ENCODE measurements at places on chromosomes 5 and 9.
A peak's percentile ranks its signal among the peaks of the same experiment; 100 is the strongest.

- no peaks in the 10 kb centered on the region for H3K36me3 ChIP-seq
- H3K4me3 ChIP-seq, result no peak overlapping the region
- no peak overlapping the region for H3K27ac ChIP-seq
- no peak for DNase-seq
Measured at GRCh38 chr9:114450833-114451706, 54.2 kb downstream of the WHRN start.

- H3K27me3 ChIP-seq, result no peaks in the 10 kb centered on the region
- no peak for DNase-seq
- no peaks in the 10 kb centered on the region for H3K4me1 ChIP-seq
- no peak overlapping the region for H3K27ac ChIP-seq
- no peak overlapping the region for H3K4me3 ChIP-seq
Measured at GRCh38 chr5:105581988-105582690, 2019.5 kb upstream of the NUDT12 start.

- H3K4me3 ChIP-seq, result no peak overlapping the region
- peaks cover 29% of the 10 kb centered on the region for H3K4me1 ChIP-seq
- no peak overlapping the region for H3K27ac ChIP-seq
- DNase-seq, result no peak
Measured at GRCh38 chr5:73304381-73304780, 131.4 kb downstream of the TMEM174 start.

- DNase-seq, result no peak
- no peak overlapping the region for H3K4me3 ChIP-seq
- no peaks in the 10 kb centered on the region for H3K27me3 ChIP-seq
- H3K27ac ChIP-seq, result no peak overlapping the region
Measured at GRCh38 chr9:70778568-70778967, 342.9 kb downstream of the TRPM3 start.

GRCh38 chr5:157607371-157608161 is 32.0 kb upstream of the ADAM19 start:
- peaks cover 4% of the 10 kb centered on the region for H3K36me3 ChIP-seq
- no peak overlapping the region for H3K4me3 ChIP-seq
- no peak for DNase-seq

DNA sequence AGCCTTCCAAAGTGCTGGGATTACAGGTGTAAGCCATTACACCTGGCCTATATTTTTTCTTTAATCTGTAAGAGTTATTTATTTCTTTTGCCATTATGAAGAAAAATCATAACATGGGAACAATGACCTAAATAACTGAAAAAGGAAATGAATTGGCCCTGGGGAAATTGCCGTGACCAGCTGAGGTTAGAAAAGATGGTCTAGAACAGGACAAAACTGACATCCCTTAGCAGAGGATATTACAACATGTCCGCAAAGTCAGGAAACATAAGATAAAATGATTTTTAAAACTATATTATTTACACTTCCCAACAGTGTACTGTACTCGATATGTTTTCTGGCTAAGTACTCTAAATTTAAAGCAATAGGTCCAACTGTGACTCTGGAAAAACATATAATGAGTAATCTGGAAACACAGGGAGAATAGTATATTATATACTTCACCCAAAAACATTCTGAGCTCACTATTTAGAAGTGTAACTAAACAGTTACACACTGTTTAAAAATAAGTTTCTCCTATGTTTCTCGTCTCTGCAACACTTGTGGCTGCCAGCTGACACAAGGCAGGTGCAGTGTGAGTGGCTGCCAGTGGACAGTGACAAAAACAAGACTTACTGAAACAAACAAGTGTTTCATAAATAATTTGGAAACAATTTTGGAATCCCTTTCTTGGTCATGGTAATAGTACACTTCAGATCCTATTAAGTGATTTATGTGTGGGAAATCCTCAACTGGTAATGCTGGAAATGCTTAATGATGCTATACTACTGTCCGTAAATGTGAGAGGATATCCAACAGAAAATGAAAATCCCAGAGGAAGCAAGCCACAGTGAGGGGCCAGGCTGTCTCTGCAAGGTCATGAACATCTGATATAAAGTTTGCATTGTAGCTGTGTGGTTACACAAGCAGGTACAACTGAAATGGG is 69.1 kb downstream of the C9orf85 start:
- H3K36me3 ChIP-seq, result peaks cover 16% of the 10 kb centered on the region
- DNase-seq, result no peak
- no peak overlapping the region for H3K4me3 ChIP-seq
- H3K4me1 ChIP-seq, result peaks cover 6% of the 10 kb centered on the region
- H3K27me3 ChIP-seq, result no peaks in the 10 kb centered on the region

- H3K27me3 ChIP-seq, result no peaks in the 10 kb centered on the region
- H3K4me1 ChIP-seq, result peaks cover 42% of the 10 kb centered on the region
- H3K36me3 ChIP-seq, result no peaks in the 10 kb centered on the region
- DNase-seq, result no peak
- peak overlapping the region; percentile 88 for H3K27ac ChIP-seq
- peak overlapping the region; percentile 85 for H3K4me3 ChIP-seq
Measured at GRCh38 chr9:93094658-93095204, 1.3 kb upstream of the CARD19 start.

DNA sequence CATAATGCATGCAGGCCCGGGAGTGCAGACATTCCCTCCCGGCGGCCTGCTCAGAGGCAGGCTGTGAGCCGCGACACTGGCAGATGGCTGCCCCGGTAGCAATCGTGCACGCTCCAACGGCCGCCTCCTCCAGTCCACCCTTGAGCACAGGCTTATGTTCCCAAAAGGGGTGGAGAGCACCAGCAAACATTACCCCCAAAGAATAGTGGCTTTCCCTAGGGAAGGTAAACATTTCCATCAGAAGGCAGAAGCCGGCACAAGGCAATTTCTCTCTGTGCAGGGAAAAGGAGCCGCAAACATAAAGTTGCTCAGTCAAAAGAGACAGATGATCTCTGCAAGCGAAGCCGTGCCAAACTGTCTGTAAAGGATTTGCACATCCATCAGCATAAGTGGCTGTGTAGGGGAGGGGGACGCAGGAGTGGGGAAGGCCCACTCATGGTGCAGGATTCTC is 92.5 kb downstream of the SIL1 start:
- H3K27me3 ChIP-seq, result no peaks in the 10 kb centered on the region
- peak overlapping the region; percentile 26 for H3K4me3 ChIP-seq
- H3K36me3 ChIP-seq, result peaks cover 3% of the 10 kb centered on the region
- H3K4me1 ChIP-seq, result peaks cover 62% of the 10 kb centered on the region

DNA sequence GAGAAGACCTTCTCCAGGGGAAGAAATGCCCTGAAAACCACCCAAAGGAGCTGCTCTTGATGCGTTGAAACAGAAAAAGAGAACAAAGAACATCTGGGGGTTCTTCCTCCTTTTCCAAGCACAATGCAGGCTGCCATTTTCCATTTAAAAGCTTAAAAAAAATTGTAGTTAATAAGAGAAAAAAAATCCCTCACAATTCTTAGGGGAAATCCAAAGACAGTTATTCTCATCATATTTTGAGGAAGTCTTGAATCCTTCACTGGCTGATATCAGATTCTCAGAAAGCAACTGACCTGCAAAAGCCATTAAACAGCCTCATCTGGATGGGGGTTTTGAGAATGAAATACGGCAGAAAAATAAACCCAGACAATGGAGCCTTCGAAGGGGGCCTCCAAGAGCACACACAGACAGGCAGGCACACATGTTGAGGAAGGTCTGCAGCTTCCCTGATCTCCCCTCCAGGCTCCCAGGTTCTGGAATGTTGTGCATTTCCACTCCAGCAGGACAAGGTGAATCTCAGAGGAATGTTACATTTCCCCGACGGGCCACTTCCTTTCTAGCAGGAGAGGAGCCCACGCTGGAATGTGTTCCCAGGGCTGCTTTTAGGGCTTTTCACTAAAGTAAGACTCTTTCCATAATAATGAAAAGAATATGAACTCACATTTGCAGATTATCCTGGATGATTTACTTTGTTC is 159.4 kb upstream of the S1PR3 start:
- DNase-seq, result no peak
- peaks cover 7% of the 10 kb centered on the region for H3K27me3 ChIP-seq
- peaks cover 35% of the 10 kb centered on the region for H3K4me1 ChIP-seq
- no peak overlapping the region for H3K27ac ChIP-seq
- H3K4me3 ChIP-seq, result no peak overlapping the region
- H3K36me3 ChIP-seq, result peaks cover 3% of the 10 kb centered on the region

- no peak for DNase-seq
- peak overlapping the region; percentile 88 for H3K27ac ChIP-seq
- peaks cover 78% of the 10 kb centered on the region for H3K4me1 ChIP-seq
- H3K36me3 ChIP-seq, result peaks cover under 1% of the 10 kb centered on the region
- peak overlapping the region; percentile 52 for H3K4me3 ChIP-seq
Measured at GRCh38 chr5:150500905-150501304, 7.0 kb upstream of the NDST1 start.

DNA sequence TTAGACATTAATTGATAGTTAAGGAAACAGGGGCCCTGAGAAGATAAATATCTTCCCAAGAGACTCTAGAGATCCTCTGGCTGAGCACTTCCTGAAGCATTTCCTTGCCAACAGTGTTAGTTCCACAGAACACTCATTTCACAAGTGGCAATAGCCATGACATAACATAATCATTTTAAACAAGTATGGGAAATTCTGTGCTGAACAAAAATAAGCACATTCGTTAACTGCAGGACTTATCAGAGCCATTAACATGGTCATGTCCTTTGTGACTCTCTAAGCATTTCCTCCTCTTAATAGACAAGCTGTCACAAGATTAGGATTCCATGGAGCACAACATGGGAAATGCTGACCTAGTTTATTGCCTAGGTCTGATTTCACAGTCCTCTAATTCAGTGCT is 184.9 kb downstream of the SNX18 start:
- H3K27ac ChIP-seq, result no peak overlapping the region
- H3K4me3 ChIP-seq, result no peak overlapping the region
- H3K4me1 ChIP-seq, result peaks cover 36% of the 10 kb centered on the region

DNA sequence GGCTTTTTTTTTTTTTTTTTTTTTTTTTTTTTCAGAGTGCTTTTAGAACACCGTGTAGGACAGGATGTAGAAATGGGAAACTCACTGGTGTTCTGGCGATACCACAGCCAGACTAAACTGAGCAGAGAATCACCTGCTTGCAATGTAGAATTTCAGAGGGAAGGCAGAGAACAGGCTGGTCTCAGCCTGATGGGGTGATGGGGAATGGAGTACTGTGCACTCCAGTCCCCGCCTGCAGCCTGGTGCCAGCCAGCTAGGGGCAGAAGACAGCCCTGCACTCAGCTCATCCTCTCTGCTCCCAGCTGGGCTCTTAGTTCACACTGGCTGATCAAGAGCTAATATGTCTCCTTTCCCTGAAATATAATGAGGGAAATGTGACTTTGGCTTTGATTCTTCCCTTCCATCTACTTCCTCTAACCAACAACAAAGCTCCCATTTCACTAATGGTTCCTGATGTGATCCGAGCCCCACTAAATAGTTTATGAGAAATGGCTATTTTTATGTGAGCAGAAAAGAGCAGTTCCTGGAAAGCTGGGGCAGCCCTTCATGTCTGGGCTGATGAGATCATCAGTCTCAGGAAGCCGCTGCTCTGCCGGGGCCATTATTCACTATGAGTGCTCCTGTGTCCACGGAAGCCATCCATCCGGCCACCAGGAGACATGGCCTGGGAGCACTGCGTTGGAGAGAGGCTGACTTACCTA is 209.7 kb downstream of the GADD45G start:
- peaks cover 28% of the 10 kb centered on the region for H3K27me3 ChIP-seq
- peaks cover 51% of the 10 kb centered on the region for H3K4me1 ChIP-seq
- H3K27ac ChIP-seq, result no peak overlapping the region
- DNase-seq, result peak; percentile 65
- no peak overlapping the region for H3K4me3 ChIP-seq

- DNase-seq, result no peak
- H3K4me1 ChIP-seq, result peaks cover 6% of the 10 kb centered on the region
- peak overlapping the region; percentile 66 for H3K27ac ChIP-seq
- H3K27me3 ChIP-seq, result no peaks in the 10 kb centered on the region
- no peaks in the 10 kb centered on the region for H3K36me3 ChIP-seq
Measured at GRCh38 chr5:123916345-123917121, 404.6 kb downstream of the CSNK1G3 start.

DNA sequence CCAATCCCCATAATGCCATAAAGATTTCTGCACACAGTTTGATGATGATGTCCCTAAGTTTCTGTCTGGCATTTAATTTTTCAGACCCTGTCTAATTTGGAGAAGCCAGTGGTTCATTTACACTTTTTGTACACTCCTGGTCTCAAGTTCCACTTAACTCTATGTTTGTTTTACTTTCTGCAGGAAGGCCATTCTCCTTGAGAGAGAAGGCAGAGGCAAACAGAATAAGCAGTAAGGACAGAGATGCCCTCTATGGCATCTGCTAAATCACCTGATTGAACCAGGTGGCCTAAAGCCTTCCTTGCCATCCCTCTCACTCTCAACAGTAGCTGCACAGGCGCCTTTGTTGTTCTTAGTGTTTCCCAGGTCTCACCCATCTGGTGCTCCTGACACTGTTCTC is 86.1 kb upstream of the LRRTM2 start:
- peaks cover 45% of the 10 kb centered on the region for H3K4me1 ChIP-seq
- H3K36me3 ChIP-seq, result no peaks in the 10 kb centered on the region
- no peaks in the 10 kb centered on the region for H3K27me3 ChIP-seq
- no peak overlapping the region for H3K4me3 ChIP-seq

GRCh38 chr9:29241320-29241719 is 1668.0 kb upstream of the C9orf72 start:
- H3K27ac ChIP-seq, result no peak overlapping the region
- no peak overlapping the region for H3K4me3 ChIP-seq
- peaks cover 5% of the 10 kb centered on the region for H3K27me3 ChIP-seq
- no peaks in the 10 kb centered on the region for H3K36me3 ChIP-seq
- DNase-seq, result no peak

- H3K27ac ChIP-seq, result no peak within 1 kb of the TSS
- peak; percentile 75 for DNase-seq
- H3K4me1 ChIP-seq, result peaks cover 13% of the 10 kb centered on the region
Measured at GRCh38 chr5:55226934-55227663, at the start of gene MCIDAS. Gene MCIDAS (minus strand): TSS chr5:55227315. CDS start chr5:55227138, 177 bp downstream.

DNA sequence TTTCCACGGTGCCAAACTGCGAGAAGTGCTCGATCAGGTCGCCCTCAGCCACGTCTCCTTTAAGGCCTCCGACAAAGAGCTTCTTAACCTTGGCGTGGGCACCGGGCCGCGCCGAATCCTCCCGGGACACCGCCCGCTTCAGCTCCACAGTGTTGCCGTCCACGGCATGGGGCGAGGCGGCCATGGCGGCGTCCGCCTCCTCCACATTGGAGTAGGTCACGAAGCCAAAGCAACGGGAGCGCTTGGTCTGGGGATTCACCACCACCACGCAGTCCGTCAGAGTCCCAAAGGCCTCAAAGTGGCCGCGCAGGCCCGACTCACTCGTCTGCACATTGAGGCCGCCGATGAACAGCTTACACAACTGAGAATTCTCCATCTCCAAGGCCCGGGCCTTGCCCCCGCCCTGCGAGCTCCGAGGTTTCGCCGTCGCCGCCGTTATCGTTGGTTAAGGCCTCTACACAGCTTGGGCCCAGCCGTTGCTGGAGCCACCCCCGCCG is 424 bp downstream of the HNRNPA0 start:
- H3K27ac ChIP-seq, result peak overlapping the region; percentile 100
- H3K4me1 ChIP-seq, result peaks cover 14% of the 10 kb centered on the region
- peaks cover 12% of the 10 kb centered on the region for H3K27me3 ChIP-seq
- peak overlapping the region; percentile 100 for H3K4me3 ChIP-seq

- peaks cover 5% of the 10 kb centered on the region for H3K27me3 ChIP-seq
- peaks cover 18% of the 10 kb centered on the region for H3K4me1 ChIP-seq
- peak overlapping the region; percentile 43 for H3K27ac ChIP-seq
- DNase-seq, result peak; percentile 74
- peak overlapping the region; percentile 93 for H3K4me3 ChIP-seq
Measured at GRCh38 chr5:157744051-157745011, 819 bp downstream of the LSM11 start.

GRCh38 chr5:28808967-28809810 is 1770.8 kb upstream of the CDH9 start:
- DNase-seq, result peak; percentile 72
- no peaks in the 10 kb centered on the region for H3K27me3 ChIP-seq
- H3K36me3 ChIP-seq, result no peaks in the 10 kb centered on the region
- H3K27ac ChIP-seq, result no peak overlapping the region
- H3K4me3 ChIP-seq, result no peak overlapping the region

Data from type B pancreatic cell (in vitro differentiated cells).